T-helper 2 cell treated with Interferon-gamma antibody and Interleukin-4, amounts not matched to agents 5 μg/mL and 100 μg/mL, for 36 hours (primary cell): ENCODE measurements at places on chromosomes 1 and 21.

- H3K36me3 ChIP-seq, result no peaks in the 10 kb centered on the region
- no peak overlapping the region for H3K27ac ChIP-seq
- H3K4me3 ChIP-seq, result no peak overlapping the region
- no peak for DNase-seq
- no peaks in the 10 kb centered on the region for H3K4me1 ChIP-seq
- peaks cover 19% of the 10 kb centered on the region for H3K27me3 ChIP-seq
Measured at GRCh38 chr1:208158640-208159554, 85.3 kb downstream of the PLXNA2 start.

- H3K27me3 ChIP-seq, result peaks cover 7% of the 10 kb centered on the region
- no peak overlapping the region for H3K27ac ChIP-seq
- no peak overlapping the region for H3K4me3 ChIP-seq
- H3K36me3 ChIP-seq, result no peaks in the 10 kb centered on the region
- no peak for DNase-seq
Measured at GRCh38 chr1:20126806-20127440, 7.6 kb upstream of the PLA2G2D start.

- no peak for DNase-seq
- peak overlapping the region; percentile 98 for H3K27ac ChIP-seq
- H3K27me3 ChIP-seq, result peaks cover 5% of the 10 kb centered on the region
- peaks cover 27% of the 10 kb centered on the region for H3K36me3 ChIP-seq
- peak overlapping the region; percentile 95 for H3K4me3 ChIP-seq
- peaks cover 26% of the 10 kb centered on the region for H3K4me1 ChIP-seq
Measured at GRCh38 chr1:109427171-109427467, 871 bp upstream of the PSMA5 start.

- no peaks in the 10 kb centered on the region for H3K27me3 ChIP-seq
- no peak overlapping the region for H3K4me3 ChIP-seq
- H3K36me3 ChIP-seq, result peaks cover 4% of the 10 kb centered on the region
Measured at GRCh38 chr1:39524591-39525365, 33.3 kb downstream of the BMP8A start.
